ENCODE measurements at places on chromosomes 2 and 18. TPM values are rescaled to one million over a fixed set of nuclear protein-coding genes. Genes with fewer than 3 reads are reported as not detected.

GRCh38 chr2:231932711-231932970 is 6.4 kb upstream of the NPPC start:
- peaks cover 22% of the 10 kb centered on the region for H3K27me3 ChIP-seq
- no peak overlapping the region for H3K4me3 ChIP-seq
- no peak for DNase-seq

DNA sequence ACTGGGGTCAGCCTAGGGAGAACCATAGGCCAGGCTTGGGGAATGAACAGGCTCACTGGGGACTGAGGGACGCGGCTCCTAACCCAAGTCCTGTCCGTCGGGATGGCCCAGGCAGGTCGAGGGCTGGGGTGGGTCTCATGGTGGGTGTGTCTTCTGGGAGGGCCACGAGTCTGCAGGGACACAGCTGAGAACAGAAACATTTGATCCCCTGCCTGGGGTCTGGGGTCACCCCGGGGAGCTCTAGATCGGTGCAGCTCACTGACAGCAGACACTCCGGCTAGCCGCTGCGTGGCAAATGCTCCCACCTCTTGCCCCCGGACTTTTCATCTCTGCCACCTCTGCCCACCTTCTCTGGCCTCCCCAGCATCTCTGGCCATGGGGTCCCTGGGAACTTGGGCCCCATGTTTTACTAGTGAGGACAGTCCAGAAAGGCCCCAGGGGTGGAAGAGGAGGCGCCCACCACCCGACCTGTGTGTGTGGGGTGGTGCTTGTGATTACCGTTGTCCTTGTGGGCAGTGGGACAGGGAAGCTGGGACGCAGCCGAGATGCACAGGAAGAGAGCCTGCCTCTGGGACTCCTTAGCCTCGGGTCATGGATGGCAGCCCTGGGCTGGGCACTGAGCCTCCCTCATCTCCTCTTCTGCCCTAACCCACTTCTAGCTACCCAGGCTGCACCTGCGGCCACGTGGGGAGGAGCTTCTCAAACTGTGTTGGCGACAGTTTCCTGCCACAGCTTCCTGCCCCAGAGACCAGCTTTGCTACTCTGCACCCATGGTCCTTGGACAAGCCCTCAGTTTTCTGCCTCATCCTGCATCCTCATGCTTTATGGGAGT is 4.9 kb downstream of the ZAP70 start:
- H3K36me3 ChIP-seq = no peaks in the 10 kb centered on the region
- no peak overlapping the region for H3K27ac ChIP-seq
- H3K27me3 ChIP-seq = no peaks in the 10 kb centered on the region
- DNase-seq = no peak

DNA sequence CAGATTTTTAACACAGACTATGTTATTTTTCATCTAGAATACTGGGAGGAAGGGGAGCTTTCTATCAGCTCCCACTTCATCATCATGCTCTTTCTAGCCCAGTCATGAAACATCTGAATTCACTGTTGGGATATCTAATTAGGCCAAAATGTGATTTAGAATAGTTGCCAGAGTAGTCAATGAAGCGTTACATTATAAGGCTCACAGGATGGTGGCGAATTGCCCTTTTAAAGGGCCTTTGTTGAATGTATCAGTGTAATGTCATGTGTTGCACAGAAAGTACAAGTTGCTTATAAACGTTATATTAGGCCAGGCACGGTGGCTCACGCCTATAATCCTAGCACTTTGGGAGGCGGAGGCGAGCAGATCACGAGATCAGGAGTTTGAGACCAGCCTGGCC is 45.6 kb downstream of the PDE1A start:
- H3K36me3 ChIP-seq = peaks cover 33% of the 10 kb centered on the region
- no peaks in the 10 kb centered on the region for H3K27me3 ChIP-seq
- DNase-seq = no peak
- H3K4me1 ChIP-seq = no peaks in the 10 kb centered on the region
- H3K27ac ChIP-seq = no peak overlapping the region

- no peak overlapping the region for H3K27ac ChIP-seq
- peaks cover 11% of the 10 kb centered on the region for H3K4me1 ChIP-seq
- no peak for DNase-seq
Observed at GRCh38 chr18:3758531-3758930, 308.6 kb downstream of the TGIF1 start.

DNA sequence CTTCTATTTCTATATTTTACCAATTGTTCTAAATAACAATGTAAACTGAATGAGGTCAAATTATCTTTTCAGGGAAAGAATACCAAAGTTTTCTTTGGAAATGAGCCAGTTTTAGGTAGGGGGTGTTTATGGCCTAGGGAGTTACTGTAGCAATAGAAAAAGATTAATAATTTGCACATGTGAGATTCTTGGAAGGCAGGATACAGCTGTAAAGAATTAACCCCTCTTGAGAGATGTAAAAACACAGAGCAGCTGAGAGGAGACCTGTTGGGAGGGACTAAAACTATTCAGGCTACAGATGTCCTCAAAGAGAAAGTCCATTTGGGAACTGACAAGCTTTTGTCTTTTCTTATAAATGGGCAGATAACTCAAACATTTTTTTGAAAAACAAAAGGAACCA is 182.2 kb downstream of the FIGN start:
- H3K27me3 ChIP-seq = no peaks in the 10 kb centered on the region
- H3K36me3 ChIP-seq = no peaks in the 10 kb centered on the region
- H3K4me3 ChIP-seq = no peak overlapping the region
- no peak overlapping the region for H3K27ac ChIP-seq
- no peak for DNase-seq
- H3K4me1 ChIP-seq = peaks cover under 1% of the 10 kb centered on the region

DNA sequence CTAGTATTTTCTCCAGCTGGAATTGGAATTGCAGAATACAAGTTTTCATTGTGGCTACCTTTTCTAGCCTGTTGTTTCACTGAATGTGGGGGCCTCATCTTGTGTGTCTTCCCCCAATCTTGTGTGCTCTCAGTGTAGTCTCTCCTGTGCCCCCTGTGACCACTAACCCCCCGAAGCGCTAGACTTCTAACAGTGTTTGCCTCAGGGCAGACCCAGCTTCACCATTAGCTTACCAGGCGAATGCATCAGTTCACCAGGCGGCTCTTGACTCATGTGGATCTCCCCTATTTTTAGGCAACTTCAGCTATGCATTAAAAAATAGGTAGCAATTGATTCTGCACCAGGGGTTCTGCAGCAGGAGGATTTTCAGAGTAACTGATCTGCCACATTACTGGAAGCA is 376.2 kb upstream of the MEIS1 start:
- H3K4me3 ChIP-seq = no peak overlapping the region
- H3K36me3 ChIP-seq = no peaks in the 10 kb centered on the region
- no peaks in the 10 kb centered on the region for H3K27me3 ChIP-seq
- H3K27ac ChIP-seq = no peak overlapping the region
- no peak for DNase-seq
- peaks cover 7% of the 10 kb centered on the region for H3K4me1 ChIP-seq

AGAP1 gene
- 49.1 TPM for total RNA-seq

FTCDNL1 gene
- 1.8 TPM for total RNA-seq

Data from WTC11 (cell line).